WERI-Rb-1 (cell line): ENCODE measurements at places on chromosomes 2 and 18.

DNA sequence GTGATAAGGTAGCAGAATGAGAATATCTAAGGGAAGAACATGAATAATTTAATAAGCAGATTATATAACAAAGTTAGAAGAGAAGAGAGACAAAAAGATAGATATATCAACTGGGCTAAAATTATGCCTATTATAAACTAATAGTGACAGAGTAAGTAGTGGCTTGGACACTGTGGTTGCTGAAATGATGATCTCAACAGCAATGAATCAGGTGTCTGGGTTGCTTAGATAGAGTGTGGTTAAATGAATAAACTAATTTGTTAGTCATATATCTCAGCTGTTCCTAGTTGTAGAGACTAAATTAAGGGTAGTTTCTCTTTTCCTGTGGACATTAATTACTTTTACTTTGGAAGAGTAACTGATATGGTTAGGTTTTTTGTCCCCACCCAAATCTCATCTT, 1485.4 kb upstream of the CELF4 start:
- no peak for DNase-seq

DNA sequence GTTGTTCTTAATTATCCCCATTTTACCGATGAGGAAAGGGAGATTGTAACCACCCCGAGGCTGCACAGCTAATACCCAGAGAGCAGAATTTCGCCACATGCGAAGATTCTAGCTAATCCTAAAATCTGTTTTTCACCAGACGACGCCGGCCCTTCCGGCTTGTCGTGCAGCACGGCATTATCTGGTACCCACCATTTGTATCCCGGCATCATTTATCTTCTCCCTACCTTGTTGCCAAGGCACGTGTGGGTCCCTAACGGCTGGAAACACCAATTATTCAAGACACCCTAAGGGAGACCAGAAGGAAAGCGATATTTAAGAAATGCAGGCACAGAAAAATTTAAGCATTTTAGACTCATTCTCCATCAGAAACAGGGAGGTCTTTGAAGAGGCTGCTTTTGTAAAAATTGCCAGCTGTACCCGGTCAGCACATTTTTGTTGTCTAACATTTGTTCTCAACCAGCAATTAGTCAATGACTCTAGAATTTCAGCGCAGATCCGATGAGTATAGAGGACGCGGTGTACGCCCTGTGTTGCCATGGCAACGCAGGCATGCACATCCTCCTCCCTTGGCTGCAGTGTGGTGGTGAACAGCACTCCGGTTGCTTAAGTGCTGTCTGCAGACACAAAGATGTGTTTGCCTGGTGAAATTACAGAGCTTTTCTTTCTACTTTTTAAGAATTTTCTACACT, 111.6 kb downstream of the AGAP1 start:
- no peak for DNase-seq

DNA sequence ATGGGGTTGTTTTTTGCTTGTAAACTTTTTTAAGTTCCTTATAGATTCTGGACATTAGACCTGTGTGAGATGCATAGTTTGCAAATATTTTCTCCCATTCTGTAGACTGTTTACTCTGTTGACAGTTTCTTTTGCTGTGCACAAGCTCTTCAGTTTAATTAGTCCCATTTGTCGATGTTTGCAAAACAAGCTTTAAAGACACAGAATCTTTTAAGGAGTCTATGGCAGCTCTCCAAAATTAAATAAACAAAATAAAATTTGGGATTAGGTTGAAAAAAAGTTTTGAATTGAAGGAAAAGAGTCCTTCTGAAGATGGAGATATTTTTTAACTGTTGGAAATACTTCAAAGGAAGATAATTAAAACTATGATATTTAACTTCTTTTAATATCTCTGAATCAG, 88.8 kb downstream of the MAP3K20 start:
- DNase-seq = no peak

DNA sequence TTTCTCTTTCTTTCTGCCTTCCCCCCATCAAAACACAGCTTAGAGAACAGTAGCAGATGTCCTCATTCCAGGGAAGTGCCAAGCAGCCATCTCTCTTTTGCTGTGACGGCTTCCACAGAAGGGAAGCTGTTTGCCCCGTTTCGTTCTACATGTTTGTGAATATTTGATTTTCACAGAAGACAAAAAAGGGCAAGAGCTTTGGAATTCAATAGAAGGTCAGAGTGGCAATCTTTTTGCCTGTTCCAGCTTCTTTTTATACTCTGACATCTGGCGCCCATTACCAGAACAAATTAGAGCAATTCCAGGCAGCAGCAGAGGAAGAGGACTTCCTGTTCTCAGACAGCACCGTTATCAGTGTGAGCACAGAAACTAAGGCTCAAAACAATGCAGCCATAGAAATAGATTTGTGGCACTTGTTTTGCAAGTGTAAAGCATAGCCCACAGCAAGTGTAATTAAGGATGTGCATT, 79.0 kb upstream of the CDH19 start:
- no peak for DNase-seq

GRCh38 chr2:60335533-60336237, 217.8 kb downstream of the BCL11A start:
- DNase-seq = no peak

DNA sequence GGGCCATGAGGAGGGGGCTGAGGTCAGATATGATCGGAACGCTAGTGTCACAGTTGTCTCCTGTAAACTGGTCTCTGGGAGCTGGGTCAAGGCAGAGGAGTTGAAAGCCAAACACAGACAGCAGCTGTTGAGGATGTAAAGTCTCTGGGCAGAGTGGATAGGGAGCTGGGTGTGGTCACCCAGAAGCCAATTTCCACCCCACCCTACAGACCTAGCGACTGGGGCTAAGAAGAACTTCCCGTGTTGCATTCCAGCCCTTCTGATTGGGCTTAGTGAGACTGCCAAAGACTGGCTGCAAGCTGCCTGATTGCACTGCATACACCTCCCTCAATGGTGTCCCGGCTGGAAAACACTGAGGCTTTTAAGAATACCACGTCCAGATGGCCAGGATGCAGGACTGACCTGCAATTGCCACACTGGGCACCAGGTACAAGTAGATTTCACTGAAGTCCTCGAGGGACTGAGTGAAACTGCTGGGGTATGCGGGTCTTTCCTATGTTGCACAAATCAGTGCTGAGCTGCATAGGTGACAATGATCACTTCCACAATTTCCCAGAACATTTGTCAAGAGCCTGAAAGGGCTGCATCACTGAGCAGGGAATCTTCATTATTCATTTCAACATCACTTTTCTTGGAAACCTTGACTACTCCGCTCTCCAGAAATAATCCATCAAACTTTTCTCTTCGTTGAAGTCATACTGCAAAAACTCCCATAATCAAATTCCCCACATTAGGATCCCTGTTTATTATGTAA, 43.1 kb upstream of the EML4 start:
- no peak for DNase-seq

- DNase-seq = no peak
Observed at GRCh38 chr2:62727259-62727867, 21.9 kb downstream of the EHBP1 start.

GRCh38 chr2:183487326-183487725, 363.1 kb downstream of the NUP35 start:
- DNase-seq = no peak

DNA sequence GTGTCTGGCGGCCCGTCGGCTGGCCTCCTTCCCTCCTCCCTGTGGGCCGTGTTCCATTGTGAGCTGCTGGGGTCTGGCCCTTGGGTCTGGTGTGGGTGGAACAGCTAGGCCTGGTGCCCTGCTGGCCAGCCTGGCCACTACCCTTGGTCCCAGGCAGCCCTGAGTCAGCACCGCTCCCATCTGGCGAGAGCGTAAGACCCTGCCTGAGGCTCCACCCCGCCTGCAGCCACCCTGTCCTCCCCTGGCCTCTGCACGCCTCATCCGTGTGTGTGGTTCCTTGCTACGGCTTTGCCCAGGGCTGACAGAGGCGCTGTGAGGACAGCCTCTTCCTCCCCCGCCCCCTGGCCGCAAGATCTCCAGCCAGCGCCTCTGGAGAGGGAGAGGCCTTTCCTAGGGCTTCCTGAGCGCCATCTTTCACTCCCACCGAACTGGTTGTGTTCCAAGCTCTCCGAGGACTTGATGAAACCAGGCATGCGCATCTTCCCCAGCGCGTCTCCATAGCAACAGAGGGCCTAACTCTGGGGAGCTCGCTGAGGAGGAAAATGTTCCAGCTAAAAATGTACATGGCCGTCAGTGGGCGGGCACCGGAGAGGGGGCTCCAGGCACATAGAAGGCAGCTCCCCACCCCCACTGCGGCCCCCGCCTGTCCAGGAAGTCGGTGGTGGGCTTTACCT, 83.0 kb downstream of the STPG4 start:
- peak; percentile 91 for DNase-seq

- DNase-seq = peak; percentile 92
Observed at GRCh38 chr2:6352906-6353515, 512.7 kb downstream of the CMPK2 start.

DNA sequence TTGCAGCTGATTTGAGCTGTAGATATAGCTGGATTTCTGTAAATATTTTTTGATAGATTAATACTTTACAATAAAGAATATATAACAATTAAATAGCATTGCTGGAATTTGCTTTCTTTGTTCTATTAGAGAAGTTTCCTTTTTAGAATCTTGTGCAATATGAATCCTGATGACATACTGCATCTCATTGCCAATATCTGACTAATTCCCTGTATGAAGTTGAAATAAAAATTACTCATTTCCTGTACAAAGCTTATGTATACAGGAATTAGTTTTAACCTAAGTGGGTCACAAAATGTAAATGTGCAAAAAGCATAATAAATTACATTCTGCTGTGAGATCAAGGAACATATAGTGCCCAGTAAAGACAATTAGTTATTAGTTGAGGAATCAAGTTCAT, 72.8 kb upstream of the TMEFF2 start:
- DNase-seq = no peak

DNA sequence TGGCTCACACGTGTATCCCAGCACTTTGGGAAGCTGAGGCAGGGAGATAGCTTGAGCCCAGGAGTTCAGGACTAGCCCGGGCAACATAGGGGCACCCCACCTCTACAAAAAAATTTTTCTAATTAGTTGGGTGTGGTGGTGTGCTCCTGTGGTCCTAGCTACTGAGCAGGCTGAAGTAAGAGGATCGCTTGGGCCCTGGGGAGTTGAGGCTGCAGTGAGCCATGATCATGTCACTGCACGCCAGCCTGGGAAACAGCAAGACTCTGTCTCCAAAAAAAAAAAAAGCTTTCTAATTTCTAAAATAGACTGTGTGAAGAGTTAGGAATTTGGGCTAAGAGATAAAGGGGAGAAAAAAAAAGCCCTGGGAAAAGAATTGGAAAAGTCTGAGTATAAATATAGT, 51.9 kb upstream of the NAB1 start:
- no peak for DNase-seq

DNA sequence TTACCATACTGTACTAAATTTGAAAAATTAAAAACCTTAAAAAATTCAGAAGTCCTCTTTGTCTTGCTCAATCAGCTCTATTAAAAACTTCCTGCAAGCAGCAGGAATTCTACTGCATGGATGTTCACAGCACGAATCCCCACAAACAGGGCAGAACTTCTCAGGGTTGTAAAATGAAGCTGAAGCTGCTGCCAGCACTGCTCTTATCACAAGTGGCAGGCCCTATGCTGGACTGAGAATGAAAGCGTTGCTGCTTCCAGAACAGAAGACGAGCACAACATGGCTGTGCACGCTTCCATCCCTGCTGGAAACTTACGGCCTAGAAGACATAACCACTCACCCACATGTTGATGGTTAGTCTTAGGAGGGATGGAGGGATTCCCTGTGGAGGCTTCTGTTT, 134.0 kb downstream of the RAB3GAP1 start:
- DNase-seq = no peak

DNA sequence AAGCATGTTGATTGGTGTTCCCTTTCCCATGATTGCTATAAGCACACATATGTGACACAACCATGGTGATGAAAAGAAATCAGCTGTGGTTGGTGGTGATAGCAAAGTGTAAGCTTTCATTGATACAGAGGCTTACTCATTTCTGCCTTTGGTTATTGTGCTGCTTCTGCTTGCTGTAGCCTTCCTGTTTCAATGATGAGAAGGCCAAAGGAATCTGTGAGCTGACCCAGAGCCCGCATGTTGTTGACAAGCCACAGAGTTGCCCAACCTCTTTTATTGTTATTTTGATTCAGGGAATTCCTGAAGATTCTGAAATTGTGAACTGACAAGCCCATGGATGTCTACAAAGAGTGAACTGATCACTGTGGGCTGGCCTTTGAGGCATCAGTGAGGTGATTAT, 164.4 kb downstream of the TMEFF2 start:
- DNase-seq = no peak

- DNase-seq = no peak
Observed at GRCh38 chr2:79604748-79605147, 91.9 kb downstream of the CTNNA2 start.

GRCh38 chr18:31634331-31634713, 42.6 kb downstream of the TTR start:
- DNase-seq = no peak

GRCh38 chr18:24112874-24113615, 25.8 kb upstream of the CABYR start:
- peak; percentile 51 for DNase-seq

DNA sequence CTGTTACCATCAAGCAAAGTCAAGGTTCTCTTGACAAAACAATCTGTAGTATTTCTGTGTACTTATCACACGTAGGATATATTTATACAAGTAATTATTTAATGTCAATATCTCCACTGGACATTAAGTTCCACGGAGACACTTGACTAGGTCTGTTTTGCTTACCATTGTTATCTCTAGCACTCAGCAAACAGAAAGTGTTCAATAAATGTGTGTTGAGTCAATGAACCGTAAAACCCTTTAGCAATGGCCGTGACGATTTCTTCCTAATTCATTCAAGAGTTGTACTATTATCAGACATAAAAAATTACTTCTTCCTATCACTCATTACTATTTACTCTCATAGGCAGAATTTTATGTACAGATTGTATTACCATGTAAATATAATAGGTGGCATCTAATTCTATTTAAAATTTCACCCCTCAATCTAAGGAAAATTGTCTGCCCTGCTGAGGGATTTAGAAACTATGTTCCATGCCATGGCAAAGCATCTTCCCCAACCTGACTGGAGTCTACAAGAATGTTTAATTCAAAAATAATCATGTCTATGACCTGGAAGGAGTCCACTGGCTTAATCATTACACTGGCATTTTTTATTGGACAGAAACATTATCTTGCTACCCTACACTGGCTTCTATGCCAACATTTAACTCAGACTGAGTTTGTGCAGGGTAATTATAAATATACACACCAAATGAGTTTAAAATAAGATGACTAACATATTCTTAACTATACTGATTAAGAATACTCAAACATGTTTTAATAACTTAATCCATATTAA, 301.9 kb downstream of the ZEB2 start:
- DNase-seq = no peak

DNA sequence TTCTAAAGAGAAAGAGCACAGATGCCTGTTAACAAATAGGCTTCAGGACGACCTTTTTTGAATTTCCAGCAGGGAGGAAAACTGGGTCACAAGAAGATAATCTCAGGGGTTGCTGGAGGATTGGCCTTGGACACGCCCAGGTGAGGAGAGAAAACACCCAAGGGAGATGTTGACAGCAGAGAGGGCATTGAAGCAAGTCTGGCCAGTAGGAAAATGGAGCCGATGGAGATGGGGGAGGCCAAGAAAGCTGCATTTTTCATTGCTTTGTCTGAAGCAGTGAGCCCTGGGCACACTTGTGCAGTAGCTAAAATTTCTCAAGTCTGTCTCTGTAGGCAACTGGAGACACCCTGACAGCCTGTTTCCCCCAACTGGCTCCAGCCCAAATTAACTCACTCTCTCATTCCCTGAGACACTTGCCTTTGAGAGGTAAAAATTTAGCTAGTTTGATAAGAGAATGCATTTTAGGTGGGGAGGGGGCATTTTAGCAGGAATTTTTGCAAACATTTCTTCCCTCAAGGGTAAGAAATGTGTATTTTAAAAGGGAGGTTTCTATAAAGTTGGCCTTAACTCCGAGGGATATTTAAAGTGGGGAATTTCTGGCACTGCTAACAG, 165.5 kb downstream of the TGIF1 start:
- DNase-seq = peak; percentile 52

- no peak for DNase-seq
Observed at GRCh38 chr18:8272254-8272653, 337.0 kb upstream of the RAB12 start.
